ENCODE measurements at places on chromosomes 4 and X.

GRCh38 chrX:131812847-131813825, 210.0 kb upstream of the STK26 start:
- DNase-seq = peak; percentile 89

GRCh38 chr4:160141206-160141605, 1038.3 kb downstream of the RAPGEF2 start:
- DNase-seq = no peak

DNA sequence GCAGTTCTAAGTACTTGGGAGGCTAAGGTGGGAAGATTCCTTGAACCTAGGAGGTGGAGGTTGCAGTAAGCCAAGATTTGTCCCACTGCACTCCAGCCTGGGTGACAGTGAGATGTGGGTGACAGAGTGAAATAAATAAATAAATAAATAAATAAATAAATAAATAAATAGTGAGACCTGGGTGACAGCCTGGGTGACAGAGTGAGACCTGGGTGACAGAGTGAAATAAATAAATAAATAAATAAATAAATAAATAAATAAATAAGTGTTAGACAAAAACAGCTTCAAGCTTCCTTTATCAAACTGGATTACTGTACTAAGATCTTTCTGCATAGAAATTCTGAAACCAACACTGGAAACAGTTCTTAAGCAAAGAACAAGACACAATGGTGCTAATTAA, 71.8 kb upstream of the BMP2K start:
- DNase-seq = no peak

GRCh38 chr4:41963105-41963504, 18.5 kb upstream of the DCAF4L1 start:
- DNase-seq = peak; percentile 24

DNA sequence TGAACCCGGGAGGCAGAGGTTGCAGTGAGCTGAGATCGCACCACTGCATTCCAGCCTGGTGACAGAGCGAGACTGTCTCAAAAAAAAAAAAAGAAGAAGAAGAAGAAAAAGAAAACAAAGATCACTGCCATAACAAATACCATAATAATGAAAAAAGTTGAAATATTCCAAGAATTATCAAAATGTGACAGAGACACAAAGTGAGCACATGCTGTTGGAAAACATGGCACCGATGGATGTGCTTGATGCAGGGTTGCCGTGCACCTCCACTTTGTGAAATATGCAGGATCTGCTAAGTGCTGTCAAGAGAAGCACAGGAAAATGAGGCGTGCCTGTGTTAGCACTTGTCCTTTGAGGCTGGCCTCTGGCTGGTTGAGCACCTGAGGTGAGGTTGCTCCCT, 133.3 kb downstream of the STK32B start:
- DNase-seq = no peak

- DNase-seq = no peak
Observed at GRCh38 chrX:55161581-55161980, 58.6 kb upstream of the PAGE5 start.

DNA sequence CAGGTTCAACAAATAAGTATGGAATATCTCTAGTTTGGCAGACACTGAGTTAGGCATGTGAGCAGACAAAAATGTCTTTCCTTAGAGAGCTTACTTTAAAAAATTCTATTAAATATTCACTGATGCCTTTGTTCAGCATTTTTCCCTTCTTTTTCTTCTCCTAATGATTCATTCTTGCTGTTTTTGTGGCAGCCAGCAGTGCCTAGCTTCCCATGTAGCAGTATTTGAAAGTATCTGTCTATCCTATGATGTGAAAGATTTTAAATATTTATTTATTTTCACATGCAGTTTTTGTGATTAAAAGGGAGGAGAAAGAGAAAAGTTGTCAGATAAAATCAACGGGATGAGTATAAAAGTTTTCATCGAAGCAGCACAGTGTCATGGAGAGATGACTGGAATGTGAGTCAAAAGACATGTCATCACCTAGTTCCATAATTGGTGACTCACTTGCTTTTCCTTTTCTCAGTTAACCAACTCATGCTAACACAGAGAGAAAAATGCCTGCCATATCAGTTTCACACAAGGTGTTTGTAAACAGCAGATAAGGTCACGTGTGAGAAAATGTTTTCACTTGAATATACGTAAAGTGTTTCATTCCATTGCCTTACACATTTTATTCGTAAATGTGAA, 69.8 kb downstream of the BMPR1B start:
- no peak for DNase-seq

DNA sequence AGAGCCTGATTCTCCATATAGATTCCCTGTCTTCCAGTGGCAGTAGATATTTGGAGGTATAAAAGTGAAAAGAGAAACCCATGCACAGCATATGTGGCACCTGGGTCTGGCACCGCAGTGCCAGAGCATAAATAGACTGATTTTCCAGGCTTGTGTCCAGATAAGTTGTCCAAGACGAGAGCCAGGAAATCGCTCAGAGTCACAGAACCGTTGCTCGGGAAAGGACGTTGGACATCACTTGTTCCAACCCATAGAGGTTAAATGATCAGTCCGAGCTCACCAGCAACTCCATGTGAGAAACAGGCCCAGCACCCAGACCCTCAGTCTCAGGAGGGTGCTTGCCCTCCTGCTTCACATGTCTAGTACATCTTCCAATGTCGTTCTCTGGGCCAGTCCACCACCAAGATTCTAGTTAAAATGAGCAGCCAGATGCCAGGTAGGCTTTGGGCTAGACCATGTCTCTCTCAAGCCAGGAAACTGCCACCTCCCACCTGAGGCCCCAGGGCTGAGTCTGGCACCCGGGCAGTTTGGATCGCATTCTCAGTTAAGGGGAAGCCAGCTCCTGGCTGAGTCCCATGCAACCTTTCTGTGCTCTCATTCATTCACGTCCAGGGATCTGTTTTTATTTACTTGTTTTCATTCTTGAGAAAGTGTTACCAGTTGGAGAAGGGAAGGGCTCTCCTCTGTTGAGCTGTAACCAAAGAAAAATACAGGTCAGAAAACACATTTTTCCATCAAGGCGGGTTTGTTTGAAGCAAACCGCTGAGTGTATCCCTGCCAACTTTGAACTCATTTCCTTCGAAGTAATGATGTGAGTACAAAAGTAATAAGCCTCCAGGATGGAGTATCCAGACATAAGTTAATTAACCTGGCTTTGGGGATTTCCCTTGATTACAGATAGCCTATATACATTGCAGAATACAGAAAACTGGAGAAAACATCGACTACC, 91.7 kb downstream of the PHOX2B start:
- DNase-seq = no peak

DNA sequence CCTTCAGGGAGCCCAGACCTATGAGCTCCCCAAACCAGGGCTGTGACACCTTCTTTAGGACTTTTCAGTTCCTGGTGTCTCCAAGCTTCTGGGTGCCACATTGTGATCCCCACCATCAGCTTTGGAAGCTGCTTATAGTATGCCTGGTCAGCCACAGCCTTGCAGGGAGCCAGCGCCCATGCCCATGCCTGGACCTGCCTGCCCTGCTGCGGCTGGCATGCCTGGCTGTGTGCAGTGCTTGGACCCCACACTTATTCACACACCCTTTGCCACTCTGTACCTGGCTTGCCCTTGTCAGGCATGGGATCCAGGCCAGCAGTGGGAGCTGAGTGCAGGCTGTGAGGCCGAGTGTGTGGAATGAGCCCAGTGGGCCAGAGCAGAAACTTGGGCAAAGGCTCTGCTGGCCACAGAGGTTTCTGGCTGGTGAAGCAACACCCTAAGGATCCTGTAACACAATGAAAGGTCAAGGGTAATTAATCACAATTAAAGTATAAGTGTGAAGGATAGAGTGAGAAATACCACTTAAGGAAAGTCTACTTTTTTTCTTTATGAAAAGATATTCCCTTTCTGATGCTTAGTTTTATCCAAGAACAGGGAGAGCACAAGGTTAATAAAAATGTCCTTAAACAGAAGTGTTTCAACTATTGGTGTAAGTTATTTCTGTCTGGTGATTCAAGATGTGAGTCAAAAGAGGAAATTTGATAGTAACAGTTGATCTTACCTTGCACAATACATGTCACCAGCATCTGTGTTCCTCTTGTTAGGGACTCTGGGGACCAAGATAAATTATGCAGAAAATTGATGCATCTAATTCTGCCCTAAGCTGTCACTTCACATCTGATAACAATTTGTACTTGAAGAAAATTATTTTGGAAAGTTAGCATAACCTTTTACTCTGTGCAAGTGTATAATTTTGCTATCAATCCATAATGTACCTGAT, 161.8 kb downstream of the FAM47A start:
- no peak for DNase-seq

DNA sequence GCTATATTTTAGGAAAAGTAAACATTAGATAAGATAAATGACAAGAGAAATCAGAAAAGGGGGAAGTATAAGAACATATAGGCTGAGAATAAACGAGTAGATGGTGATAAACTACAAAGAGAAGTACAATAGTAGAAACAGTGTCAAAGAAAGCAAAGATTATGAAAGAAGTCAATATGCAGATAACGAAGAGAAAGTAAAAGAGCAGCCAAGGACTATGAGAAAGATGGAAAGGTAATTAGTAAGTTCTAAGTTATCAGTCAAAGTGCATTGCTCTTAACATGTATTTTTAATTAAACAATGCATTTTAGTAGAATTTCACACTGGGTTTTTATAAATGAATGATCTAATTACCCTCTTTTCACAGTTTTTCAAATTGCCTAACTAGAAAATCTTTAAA, 1801.3 kb upstream of the PCDH10 start:
- no peak for DNase-seq

GRCh38 chr4:93870876-93871458, 42.4 kb downstream of the ATOH1 start:
- DNase-seq = no peak

DNA sequence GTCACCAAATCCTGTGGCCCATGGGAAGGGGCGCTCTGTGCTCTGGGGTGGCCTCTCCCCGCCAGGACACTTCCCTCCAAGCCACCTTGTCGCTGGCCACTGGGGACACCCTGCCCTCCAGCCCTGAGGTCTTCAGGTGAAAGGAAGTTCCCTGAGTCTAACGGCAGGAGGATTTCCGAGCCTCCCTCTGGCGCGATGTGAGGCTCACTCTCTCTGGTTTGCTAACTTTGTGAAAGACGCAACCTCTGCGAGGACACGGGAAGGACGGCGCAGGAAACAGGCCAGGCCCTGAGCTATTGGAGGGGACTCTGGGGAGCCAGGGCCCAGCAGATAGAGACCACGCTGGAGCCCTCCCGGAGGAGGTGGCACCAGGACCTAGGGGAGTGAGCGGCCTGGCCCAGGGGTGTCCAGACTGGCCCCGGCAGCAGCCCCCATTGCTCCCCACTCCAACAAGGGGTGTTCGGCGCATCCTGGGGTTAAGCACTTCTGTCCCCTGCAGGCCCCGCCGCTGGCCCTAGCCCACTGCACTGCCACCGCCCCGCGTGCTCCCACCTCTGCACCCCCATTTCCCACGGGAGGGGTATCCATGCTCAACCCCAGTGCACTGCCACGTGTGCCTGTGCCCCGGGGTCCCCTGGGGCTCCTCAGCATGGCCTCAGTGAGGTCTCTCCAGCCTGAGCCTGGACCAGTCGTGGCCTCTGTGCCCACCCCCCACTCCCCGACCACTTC, 72.2 kb upstream of the MXD4 start:
- DNase-seq = no peak

DNA sequence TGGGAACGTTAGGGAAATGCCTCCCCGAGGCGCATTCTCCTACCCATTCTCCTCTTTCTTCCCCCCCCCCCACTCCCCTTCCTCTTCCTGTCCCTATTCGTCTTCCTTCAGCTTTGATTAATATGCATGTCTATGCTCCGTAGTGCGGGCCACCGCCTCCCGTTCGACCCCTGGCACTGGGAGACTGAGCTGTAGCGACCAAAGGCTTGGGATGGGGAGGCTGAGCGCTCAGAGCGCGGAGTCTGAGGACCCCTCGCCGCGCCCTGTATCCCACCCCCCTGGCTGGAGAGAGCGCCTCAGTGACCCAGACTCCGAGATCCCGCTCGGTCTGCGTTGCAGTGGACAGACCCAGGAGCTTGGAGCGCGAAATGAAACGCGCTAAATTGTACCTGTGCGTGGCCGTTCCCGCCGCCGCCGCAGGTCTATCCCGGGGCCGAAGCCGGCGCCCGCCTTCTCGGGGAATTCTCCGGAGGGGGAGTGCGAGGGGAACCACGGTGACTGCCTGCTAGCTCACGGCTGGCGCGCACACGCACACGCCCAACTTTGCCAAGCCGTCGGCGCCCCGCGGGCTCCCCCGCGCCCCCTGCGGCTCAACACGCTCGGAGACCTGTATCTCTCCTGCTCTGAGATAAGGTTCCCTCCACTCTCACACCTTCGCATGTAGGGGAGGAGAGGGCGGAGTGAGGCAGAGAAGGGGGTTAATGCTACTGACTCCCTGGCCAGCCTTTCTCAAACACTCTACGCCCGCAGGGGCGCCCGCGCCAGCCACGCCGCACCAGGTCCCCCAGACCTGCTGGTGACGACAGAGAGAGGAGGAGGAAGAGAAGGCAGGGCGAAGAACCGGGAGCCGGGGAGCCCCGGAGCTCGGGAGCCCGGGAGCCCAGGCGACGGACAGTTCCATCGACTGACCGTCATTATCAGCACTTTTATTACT, 1.5 kb upstream of the PTCHD1 start:
- DNase-seq = no peak

- DNase-seq = no peak
Observed at GRCh38 chr4:102501447-102501696, 213 bp downstream of the NFKB1 start.

- DNase-seq = no peak
Observed at GRCh38 chrX:124726292-124726691, 379.9 kb downstream of the SH2D1A start.

DNA sequence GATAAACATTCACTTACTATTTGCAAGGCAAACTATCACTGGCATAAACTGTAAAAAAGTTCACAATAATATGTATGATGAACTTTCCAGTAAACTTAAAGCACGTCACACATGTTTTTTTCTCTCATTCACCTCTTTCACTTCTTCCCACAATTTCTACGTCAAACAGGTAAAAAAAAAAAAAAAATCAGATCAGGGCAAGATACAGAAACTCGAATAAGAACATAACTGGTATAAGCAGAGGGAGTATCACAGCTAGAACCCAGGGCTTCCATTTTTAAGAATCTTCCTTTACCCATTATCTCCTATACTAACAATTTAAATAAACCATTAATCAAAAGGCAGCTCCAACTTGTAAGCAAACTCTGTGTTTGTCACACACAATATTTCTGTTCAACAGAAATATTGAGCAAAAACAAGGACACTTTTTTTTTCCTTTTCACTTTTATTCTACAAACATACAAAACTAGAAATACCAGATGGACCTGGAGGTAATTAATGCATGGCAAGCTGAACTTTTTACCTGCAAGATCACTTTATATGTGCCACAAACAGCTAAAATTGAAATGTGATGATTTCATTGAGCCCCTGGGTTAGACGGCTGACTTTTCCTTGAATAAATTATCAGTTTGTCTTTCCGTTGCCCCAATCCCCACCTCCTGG, 47.5 kb upstream of the NSUN7 start:
- no peak for DNase-seq

DNA sequence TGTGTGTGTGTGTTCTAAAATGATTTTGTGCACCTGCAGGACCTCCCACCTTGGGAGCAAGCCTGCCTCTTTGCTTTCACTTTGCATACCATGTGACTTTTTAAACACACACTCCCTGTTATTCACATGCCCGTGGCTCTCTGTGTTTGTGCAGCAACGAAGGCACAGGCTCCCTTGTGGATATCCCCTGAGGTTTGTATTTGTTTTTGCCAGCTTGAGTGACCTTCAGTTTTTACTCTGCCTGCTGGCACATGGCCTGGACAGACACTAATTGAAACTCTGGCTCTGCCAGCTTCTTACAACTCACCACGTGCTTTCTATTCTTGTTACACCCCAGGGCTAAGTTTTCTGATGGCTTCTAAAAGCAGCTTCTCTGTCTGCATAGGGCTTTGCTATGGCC, 885.8 kb downstream of the SH3BGRL start:
- DNase-seq = no peak

All from activated CD4-positive, alpha-beta T cell treated with anti-CD3 and anti-CD28 coated beads, Interleukin-2, amount 50 U/mL, for 16 hours (primary cell).